ENCODE measurements at places on chromosomes 13 and 19.

- DNase-seq: no peak
These were observed 14.8 kb downstream of the PODNL1 start for GRCh38 chr19:13923194-13923987.

- no peak for DNase-seq
These were observed 54.8 kb downstream of the COG3 start for GRCh38 chr13:45519493-45519892.

DNA sequence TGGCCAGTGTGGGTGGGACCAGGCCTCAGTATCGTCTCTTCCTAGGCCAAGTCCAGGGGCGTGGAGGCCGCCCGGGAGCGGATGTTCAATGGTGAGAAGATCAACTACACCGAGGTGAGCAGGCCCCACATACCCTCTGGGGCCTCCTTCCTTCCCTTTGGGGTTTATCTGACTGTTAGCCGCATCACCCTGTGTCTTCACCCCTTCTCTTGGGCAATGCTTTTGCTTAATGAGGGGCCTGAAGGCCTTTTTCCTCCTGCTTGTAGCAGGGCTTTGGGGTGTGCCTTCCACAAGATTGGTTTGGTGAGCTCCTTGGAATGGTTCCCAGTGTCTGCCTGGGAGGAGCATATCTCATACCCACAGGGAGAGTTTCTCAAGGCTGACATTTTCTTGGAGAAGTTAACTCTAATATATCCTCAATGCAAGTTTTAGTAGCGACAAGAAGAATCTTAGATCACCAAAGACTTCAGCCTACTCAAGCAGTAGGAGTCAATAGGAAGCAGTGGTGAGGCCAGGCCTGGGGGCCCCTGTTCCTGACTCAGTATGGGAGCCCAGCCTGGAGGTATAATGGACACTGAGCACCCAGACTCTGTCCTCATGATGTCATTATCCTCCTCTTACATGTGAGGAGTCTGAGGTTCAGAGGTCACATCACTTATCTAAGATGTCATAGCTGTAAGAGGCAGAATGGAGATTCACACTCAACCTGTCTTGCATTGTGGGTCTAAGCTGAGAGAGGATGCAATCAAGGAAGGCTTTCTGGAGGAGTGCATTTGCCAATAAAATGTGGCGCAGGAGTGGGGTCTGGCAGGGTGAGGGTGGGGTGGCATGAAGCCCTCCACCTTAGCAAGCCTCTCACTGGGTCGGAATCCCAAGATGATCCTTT, 2.0 kb downstream of the GPI start:
- DNase-seq: peak; percentile 30

DNA sequence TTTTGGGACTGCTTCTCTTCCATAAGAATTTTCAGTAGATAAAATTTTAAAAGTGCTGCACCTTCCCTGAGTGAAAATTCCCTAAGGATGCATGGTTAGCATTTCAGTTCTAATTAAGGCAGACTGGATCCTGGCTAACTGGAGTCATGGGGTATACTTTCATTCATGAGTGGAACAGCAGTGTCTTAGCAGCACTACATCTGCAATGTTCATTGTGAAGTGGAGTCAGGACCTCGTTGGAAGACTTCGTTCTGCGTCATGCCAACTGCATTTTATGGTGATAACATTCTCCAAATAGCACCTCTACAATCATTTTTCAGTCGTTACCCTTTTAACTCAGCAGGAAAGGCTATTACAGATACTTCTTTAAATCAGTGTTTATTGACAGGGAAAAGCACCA, 25.5 kb downstream of the PHF11 start:
- DNase-seq: no peak

DNA sequence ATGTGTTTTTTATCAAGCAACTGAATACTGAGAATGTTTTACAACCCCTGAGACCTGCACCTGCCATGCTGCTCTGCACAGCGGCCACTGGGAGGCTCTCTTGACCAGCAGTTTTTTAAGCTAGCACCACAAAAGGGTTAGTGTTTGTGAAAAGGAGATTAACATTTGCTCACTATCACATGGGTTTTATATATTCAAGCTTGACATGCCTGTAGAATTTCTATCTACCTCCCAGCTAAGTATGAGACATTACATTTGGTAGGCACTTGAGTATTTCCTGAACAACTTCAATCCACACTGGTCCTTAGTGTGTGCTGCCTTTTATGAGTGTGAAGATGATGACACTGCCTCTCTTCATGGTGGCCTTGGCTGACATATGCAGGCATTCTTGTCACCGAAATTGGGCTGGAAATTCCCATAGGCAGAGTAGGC, 1238.9 kb downstream of the UQCRFS1 start:
- DNase-seq: peak; percentile 26

DNA sequence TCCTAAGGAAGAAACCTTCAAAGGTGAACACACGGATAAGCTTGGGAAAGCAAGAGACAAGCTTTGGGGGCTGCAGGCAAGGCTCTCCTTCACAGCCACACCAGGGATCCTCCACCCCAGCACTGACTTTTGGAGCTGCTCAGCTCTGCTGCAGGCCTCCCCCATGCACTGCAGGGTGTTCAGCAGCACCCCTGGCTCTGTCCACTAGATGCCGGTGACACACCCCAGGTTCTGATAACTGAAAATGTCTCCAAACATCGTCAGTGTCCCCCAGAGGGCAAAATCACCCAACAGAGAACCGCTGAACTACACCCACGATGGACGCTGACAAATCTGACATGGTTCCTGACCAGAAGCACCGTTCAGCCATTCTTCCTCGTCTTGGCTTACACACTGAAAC, 90.5 kb downstream of the STK24 start:
- DNase-seq: no peak

DNA sequence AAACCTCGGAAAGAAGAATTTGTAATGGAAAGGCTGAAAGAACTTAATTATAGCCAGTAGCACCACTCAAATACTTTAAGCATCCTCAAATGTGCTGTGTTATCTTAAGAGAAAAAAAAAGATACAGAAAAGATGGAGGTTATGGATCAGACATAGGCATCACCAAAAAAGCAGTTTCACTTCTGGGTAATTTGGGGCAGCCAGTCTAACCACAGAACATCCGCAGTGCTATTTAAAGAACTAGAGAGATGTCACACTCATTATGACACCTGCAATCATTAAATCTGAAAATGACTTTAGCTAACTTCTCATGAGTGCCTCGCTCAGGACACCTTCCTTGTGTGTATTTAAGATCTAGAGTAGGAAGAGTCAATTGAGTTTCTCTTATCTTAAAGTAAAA, 211.8 kb downstream of the RBM26 start:
- DNase-seq: no peak

- DNase-seq: peak; percentile 74
These were observed 62.0 kb upstream of the EDNRB start for GRCh38 chr13:77980592-77980991.

GRCh38 chr19:38063928-38064327, 156.9 kb downstream of the SIPA1L3 start:
- no peak for DNase-seq

DNA sequence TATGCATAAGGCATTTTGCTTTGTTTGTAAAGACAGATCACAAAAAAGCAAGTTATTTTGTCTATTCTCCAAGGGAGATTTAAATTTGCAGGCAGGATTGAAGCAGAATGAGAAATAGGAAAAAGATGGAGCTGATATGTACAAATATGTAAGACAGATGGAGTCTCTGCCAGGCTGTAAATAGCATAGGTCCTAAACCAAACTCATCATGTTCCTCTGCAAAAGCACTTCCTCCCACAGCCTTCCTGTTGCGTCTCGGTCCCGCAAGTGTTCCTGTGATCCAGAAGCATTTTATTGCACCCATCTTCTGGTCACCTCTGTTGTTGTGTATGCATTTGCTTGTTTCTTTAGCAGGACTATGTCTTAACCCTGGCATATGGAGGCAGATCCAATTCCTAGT, 95.7 kb upstream of the CLDN10 start:
- DNase-seq: no peak

GRCh38 chr13:40547591-40548315, 118.7 kb downstream of the FOXO1 start:
- DNase-seq: no peak

DNA sequence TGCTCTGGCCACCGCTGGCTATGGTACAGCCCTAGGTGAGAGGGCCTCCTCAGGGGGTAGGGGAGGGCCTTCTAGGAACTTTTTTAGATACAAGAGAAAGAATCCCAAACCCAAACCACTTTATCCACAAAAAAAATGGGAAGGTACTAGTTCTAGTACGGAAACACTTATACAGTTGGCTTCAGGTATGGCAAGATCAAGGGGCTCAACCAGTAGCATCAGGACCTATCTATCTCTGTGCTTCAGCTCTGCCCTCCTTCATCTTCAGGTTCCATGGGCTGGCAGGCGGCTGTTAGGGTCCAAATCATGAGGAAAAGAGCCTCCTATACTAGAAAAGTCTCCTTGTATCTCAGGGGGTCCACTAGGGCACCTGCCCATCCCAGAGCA, 1.8 kb downstream of the MRI1 start:
- no peak for DNase-seq

GRCh38 chr13:113635709-113636108, 22.3 kb downstream of the ATP4B start:
- no peak for DNase-seq

- peak; percentile 35 for DNase-seq
These were observed 384 bp downstream of the TRAPPC2B start for GRCh38 chr19:57363688-57364181.

GRCh38 chr13:28478127-28478526, 16.8 kb downstream of the FLT1 start:
- no peak for DNase-seq

DNA sequence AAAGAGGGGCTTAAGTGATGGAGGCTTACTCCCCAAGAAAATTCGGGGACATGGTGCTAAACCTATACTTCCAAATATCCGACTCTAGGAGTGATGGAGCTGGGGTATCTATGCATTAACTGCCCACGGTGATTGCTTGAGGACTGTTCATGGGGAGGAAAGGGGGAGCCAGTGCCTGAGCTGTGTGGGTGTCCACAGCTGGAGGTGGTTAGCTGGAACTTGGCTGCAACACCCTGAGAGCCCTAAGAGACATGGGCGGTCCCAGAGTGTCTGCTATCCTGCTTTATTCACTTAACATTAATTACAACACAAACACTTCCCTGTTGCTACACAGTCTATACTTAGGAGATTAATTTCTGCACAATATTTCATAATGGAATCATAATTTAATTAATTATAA, 28.1 kb upstream of the POMP start:
- DNase-seq: no peak

DNA sequence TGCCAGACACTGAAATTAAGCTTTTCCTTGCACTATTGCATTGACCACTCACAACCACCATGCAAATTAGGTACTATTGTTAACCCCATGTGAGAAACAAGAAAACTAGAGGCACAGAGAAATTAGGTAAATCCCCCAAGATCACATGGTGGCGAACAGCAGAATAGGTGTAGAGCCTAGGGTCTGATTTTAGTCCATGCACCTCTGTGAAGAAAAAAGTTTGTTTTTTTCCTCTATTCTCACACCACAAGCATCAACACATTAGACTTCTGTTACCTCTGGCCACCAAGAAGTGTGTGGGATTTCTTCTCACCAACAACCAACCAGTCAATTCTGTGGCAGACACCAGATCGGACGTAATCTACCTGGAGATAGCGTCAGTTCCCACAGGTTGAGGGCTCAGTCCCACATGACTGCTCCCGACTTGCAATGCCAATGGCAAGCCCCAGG, 391.9 kb downstream of the COG6 start:
- no peak for DNase-seq

GRCh38 chr19:10747271-10747670, 29.4 kb downstream of the DNM2 start:
- no peak for DNase-seq

- DNase-seq: no peak
These were observed 12.5 kb downstream of the NCAN start for GRCh38 chr19:19224150-19224851.

GRCh38 chr13:60959427-60959826, 456.2 kb downstream of the PCDH20 start:
- DNase-seq: no peak

DNA sequence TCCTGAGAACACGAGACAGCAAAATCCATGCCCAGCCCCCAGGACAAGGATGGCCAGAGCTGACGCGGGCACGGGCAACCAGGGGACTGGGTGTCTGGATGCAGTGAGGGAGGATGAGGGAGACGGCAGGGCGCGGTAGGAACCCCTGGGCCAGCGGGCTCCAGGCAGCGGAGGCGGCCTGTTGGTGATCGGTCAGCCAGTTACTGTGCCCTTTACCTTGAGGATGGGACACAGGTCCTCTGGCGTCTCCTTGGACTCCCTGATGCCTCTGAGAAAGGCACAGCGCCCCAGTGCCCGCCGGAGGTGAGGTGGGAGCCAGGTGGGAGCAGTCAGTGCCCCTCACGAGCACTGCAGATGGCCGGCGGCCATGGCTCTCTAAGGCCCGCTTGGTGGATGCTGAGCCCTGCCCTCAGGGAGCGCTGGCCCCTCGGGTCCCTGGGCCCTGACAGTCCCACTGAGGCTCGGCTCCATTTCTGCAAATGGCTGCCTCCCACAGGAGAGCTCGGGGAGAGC, 31.2 kb downstream of the C13orf46 start:
- no peak for DNase-seq

GRCh38 chr19:16385296-16385695, 60.7 kb downstream of the KLF2 start:
- DNase-seq: no peak

DNA sequence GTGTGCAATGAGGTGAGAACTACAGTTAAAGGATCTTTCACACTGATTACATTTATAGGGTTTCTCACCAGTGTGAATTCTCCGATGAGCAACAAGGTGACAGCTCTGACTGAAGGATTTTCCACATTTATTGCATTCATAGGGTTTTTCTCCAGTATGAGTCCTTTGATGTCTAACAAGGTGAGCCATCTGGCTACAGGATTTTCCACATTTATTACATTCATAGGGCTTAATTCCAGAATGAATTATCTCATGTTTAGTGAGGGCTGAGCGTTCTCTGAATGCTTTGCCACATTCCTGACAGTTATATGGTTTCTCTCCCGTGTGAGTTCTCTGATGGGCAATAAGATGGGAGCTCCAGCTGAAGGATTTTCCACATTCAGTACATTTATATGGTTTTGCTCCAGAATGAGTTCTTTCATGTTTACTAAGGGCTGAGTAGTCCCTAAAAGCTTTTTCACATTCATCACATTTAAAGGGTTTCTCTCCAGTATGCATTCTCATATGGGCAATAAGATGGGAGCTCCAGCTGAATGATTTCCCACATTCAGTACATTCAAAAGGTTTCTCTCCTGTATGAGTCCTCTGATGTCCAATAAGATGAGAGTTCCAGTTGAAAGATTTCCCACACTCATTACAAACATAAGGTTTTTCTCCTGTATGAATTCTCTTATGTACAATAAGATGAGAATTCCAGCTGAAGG, 4.4 kb upstream of the C19orf18 start:
- no peak for DNase-seq

DNA sequence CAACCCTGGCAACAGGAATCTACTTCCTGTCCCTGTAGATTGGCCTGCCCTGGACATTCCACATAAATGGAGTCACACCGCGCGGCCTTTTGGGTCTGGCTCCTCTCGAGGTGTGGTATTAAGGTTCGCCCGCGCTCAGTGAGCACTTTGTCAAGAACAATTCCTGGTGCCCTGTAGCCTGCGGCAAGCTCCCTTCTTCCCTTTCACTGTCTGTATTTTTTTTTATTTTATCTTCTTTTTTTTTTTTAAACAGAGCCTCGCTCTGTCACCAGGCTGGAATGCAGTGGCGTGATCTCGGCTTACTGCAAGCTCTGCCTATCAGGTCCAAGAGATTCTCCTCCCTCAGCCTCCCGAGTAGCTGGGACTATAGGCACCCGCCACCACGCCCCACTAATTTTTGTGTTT, 28.3 kb downstream of the PEX11G start:
- DNase-seq: peak; percentile 91
